ENCODE measurements at places on chromosomes 1 and 21. TPM values are rescaled to one million over a fixed set of nuclear protein-coding genes. Genes with fewer than 3 reads are reported as not detected.

Gene FCMR
- 0.46 TPM for total RNA-seq

Gene BARHL2
- 1.4 TPM for total RNA-seq

Gene KRTAP20-2
- total RNA-seq, result not detected

Gene SEC22B
- 30.0 TPM for total RNA-seq

Gene HAO2
- total RNA-seq, result not detected

Gene OLIG2
- total RNA-seq, result 51.4 TPM

Gene TMED5
- 50.1 TPM for total RNA-seq

Gene PMVK
- total RNA-seq, result 15.7 TPM

Gene GPX7
- 27.2 TPM for total RNA-seq

Gene CELF3
- total RNA-seq, result 36.0 TPM

Gene SPRR1A
- total RNA-seq, result not detected

Gene SNX7
- 36.7 TPM for total RNA-seq

Gene FAM72D
- total RNA-seq, result 0.92 TPM

Gene ADAR
- total RNA-seq, result 108 TPM

Gene HSD3B1
- total RNA-seq, result not detected

Gene BEND5
- total RNA-seq, result 17.5 TPM

Gene LRRC71
- total RNA-seq, result 1.2 TPM

Gene UBE2U
- not detected for total RNA-seq

Gene VSIG8
- total RNA-seq, result not detected

Gene CELA2B
- not detected for total RNA-seq

Gene AMIGO1
- total RNA-seq, result 16.6 TPM

Gene MR1
- total RNA-seq, result 0.46 TPM

Gene TRIM67
- total RNA-seq, result 29.3 TPM

Gene SPTA1
- total RNA-seq, result 0.92 TPM

Gene IGSF9
- 3.9 TPM for total RNA-seq

Gene ZNF683
- total RNA-seq, result not detected

Gene LRRC3
- 5.8 TPM for total RNA-seq

Gene HRNR
- not detected for total RNA-seq

Gene STUM
- 15.5 TPM for total RNA-seq

Gene ELF3
- not detected for total RNA-seq

Gene MIXL1
- not detected for total RNA-seq

Gene RYR2
- 27.9 TPM for total RNA-seq

Gene TBX19
- total RNA-seq, result 0.69 TPM

Gene SLC16A4
- 5.8 TPM for total RNA-seq

Gene RNF186
- total RNA-seq, result not detected

Gene CFHR4
- total RNA-seq, result 0.69 TPM

Gene GOLPH3L
- 10.8 TPM for total RNA-seq
